ENCODE measurements at places on chromosomes 2 and 18.
A peak's percentile ranks its signal among the peaks of the same experiment; 100 is the strongest.

DNA sequence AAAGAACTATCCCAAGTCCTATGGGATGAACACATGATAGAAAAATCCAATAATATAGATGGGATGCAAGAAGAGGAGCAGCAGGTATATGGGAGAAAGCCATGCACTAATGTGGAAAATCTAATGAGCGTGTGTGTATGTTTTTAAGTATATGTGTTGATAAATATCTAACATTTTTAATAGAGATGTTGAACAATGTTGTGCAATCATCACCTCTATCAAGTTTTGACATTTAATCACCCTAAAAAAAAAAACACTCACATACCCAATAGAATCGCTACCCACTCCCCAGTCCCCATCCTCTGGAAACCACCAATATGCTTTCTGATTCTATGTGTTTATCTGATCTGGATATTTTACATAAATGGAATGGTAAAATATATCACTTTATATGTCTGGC lies 983.7 kb downstream of the SUCLG1 start:
- DNase-seq = no peak

GRCh38 chr2:70716951-70717350 lies 51.0 kb downstream of the ADD2 start:
- no peak for DNase-seq

GRCh38 chr2:9974343-9974742 lies 22.9 kb downstream of the GRHL1 start:
- DNase-seq = no peak

DNA sequence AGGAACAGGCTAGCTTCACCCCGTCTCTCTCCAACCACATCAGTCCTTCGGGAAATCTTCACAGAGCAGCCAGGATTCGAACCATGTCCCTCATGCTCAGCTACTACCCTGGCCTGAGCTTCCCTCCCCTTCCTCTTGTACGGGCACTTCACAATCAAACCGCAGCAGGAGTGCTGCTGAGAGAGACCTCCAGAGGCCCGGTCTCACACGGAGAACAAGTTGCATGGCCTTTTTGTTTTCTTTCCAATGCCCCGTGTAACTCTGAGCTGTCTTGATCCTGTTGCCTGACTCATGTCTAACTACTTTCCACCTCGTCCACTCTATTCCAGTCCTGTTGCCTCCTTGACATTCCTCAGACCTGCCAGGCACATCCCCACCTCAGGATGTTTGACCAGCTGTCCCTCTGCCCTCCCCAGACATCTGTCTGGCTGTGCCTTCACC lies 25.4 kb downstream of the FBLN7 start:
- DNase-seq = no peak

DNA sequence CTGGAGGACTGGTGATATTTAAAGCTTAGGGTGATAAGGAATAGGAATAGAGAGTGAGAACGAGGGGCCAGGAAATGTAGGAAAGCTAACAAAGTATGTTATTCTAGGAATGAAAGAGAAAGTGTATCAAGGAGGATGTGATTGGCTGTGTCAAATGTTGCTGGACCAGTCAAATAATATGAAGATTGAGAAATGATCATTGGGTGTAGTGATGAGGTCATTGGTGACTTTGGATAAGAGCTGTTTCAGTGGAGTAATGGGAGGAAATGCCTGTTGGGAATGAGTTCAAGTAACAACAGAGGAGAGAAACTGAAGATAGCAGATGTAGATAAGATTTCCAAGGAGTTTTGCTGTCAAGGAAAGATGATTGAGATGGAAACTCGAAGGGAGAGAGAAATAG lies 74.4 kb downstream of the UBE2E3 start:
- no peak for DNase-seq

GRCh38 chr18:12657684-12658425 lies at the start of gene SPIRE1:
Gene SPIRE1, minus strand, starts transcription at chr18:12658107. Its CDS starts 241 bp downstream, at chr18:12657866.
- peak; percentile 60 for DNase-seq

DNA sequence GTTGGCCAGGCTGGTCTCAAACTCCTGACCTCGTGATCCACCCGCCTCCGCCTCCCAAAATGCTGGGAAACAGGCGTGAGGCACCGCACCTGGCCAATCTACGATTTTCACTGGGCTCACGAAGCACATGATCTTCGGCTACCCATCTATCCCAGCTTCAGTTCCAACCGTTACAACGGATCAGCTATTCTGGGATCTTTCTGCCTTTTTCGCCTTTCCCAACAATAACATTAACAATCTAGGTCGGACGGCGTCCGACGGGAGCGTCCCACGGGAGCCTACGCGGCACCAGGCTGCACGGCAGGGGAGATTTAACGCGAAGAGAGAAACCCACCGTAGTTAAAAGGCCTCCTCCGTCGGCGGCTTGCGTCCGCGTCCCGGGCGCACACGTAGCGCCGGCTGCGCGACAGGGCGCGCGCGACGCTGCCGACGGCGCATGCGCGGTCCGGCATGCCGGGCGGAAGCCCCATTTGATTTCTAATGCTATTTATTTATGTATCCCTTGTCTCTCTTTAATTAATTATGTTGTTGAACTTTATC lies at the start of gene MSL3B:
Gene MSL3B, minus strand, starts transcription at position 394 of the 540 bp plus-strand sequence.
- peak; percentile 52 for DNase-seq

DNA sequence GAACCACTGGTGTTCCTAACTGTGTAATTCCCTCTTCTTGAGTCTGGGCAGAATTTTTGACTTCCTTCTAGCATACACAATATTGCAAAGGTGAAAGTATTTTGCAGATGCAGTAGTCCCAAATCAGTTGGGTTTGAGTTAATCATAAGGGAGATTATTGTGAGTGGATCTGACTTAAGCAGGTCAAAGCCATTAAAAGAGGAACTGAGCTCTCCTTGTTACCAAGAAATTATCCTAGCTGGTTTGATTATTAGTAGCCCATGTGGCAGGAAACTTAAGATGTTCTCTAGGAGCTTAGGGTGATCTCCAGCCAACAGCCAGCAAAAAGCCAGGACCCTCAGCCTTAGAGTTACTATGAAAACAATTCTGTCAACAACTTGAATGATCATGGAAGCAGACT lies 221.8 kb downstream of the RPIA start:
- no peak for DNase-seq

- no peak for DNase-seq
These were observed 137.0 kb upstream of the CTNNA2 start for GRCh38 chr2:79375817-79376216.

- DNase-seq = no peak
These were observed 160.0 kb downstream of the NDUFA10 start for GRCh38 chr2:239865059-239865639.

DNA sequence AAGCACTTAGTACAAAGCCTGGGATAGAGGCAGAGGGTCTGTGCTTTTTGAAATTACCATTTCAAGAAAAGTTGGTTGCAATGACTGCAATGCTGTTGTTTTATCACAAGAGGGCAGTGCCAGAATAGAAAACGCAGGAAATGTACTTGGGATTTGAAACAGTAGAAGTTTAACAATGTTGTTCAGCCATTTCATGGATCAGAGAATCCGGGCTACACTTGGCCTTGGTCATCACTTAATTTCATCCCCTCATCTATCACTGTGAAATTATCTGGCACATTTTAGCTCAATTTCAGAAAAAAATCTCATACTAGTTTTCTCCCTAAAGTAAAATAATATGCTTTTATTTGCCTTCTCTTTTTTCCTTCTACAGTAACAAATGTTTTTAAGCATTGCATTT lies 70.8 kb downstream of the RAPGEF4 start:
- peak; percentile 78 for DNase-seq

- DNase-seq = no peak
These were observed 41.9 kb upstream of the PTMA start for GRCh38 chr2:231666171-231667095.

DNA sequence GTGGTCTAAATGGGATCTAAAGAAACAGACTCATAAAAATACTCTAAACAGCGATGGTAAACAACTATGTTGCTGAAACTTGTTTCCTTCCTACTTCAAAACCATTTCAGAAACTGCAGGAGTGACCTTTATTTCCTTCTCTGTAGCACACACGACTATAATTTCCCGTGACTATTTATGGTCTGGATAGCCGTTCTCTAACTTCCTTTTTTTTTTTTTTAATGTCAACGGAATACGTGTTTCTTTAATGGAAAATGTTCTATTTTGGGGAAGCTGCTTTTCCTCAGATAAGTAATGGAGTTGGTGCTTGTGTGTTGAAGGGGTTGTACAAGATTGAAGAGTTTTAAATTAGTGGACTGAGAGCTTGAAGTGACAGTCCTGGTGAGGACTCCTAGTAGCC lies 224.1 kb downstream of the PHLPP1 start:
- DNase-seq = no peak

DNA sequence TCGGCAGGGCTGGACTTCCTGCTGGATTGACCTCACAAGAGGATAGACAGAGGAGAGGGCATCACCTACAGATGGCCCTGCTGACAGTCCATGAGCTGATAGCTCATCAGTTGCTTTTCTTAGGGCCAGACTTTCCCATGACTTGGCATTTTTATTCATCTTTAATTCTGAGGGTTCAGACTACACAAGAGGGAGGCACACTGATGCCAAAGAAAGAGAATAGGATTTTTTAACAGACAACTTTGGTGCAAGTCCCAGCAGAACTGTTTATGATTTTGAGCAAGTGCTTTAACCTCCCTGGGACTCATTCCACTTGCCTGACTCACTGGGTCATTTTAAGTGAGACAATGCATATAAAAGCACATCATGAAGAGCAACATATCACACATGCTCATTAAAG lies 299.2 kb downstream of the INSIG2 start:
- no peak for DNase-seq

DNA sequence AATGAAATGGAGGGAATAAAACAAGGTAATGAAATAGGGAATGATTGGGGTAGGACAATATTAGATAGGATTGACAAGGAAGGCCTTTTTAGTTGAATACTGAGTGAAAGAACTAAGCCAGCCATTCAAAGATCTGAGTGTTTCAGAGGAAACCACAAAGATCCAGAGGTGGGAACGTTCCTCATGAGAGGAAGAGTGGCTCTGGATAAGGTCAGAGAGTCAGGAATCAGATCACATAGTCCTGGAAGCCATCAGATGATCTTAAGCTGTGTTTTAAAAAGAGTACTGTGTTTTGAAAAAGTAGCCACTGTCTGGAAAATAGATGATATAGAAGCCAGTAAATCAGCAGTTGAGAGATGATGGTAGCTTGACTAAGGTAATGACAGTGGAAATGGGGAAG lies 11.8 kb downstream of the TTLL4 start:
- DNase-seq = no peak

- DNase-seq = no peak
These were observed 48.6 kb downstream of the ROCK1 start for GRCh38 chr18:21063011-21063410.

DNA sequence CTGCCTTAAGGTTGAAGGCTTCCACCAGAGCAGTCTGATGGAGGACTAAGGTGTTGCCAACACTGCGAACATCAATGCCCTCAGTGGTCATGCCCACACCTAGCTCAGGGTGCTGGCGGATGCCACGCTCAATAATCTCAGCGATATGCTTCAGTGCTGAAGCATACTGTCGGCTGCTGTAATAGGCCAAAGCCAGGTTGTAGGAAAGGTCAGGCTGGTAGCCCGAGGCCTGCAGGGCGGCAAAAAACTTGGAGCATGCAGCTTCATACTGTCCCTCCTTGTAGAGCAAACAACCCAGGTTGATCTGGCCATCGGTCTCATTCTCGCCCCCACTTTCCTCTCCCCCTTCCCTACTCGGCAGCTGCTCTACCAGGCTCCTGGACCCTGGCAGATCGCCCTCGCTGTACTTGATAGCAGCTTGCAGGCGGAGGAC lies 159.4 kb downstream of the AGPS start:
- DNase-seq = peak; percentile 13

DNA sequence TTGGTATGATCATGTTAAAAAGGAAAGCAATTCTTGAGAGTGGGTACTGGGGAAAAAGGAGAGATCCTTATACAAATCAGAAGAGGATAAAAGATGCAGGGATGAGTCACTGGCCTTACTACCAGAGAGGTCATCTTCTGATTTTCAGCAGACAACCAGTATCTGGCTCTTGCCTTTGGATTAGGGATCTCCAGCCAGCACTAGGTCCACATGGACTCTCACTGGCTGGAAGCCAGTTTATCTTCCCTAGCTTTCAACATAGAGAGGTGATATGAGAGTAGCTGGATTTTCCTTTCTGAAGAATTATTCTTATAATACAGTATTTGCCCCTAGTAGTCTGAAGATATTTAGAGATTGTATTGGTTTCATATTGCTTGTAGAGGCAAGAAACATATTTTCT lies 30.2 kb downstream of the CERKL start:
- DNase-seq = no peak

GRCh38 chr2:235263205-235264120 lies 230.4 kb upstream of the AGAP1 start:
- peak; percentile 69 for DNase-seq

DNA sequence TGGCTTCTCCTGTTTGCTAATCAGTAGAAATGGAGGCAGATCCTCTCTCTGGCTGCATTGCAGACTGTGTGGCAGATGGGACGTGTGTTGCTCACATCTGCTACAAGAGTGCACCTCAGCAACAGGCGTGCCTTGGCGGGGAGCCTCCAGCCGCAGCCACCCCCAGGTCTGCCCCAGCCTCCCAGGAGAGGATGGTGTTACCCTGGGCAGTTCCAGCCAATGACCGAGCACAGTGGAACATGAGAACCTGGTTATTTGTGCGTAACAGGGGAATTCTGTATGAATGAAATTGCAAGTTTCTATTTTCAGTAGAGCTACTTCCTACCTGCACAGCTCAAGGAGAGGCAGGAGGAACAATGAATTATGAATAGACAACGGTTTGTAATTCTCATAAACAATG lies 130.6 kb upstream of the CBLN2 start:
- no peak for DNase-seq

DNA sequence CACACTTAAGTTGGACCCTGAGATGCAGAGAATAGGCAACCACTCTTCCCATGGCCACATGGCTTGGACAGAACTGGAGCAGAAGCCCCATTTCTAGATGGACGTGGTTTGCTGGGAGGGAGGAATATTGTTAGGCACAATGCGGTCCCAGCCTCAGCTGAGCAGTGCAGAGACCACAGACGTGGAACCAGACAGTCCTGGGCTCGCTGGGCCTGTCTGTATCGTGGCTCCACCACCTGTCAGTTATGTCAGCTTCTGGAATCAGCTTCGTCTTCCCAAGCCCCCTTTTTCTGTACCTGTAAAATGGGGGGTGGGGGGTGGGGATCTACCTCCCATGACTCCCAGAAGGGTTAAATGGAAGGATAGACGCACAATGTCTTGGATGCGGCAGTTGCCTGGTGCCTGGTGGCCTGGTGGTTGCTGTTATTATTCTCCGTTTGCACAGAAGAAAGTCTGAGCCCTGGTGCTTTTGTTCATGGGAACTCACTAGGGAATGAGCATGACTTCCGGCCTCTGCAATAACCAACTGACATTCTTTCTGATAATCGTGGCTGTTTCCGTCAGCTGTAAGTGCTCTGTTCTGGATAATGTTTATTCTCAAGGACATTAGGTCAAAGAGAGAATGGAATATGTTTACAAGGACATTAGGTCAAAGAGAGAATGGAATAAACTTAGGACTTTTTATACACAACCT lies 31.4 kb downstream of the COLEC11 start:
- DNase-seq = no peak

GRCh38 chr2:118473846-118474540 lies 373.5 kb downstream of the EN1 start:
- peak; percentile 83 for DNase-seq

DNA sequence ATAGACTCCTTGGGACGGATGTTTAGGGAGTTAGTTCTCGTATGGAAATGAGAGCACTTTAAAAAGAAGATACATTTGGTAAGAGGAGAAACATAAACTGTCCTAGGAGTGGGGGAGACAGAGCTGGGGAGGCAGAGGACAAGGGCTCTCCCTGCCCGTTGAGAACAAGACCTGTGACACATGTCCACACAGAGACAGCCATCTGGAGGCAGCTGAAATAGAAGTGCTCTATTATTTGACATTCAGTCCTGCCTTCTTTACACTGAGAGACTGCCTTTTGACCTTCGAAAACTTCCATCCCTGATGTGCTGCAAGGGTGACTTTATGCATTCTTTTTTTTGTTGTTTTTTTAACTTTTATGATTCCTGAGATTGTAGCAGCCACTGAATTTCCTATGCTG lies 150.1 kb downstream of the UXS1 start:
- DNase-seq = no peak
